ENCODE measurements at places on chromosomes 1 and 21. TPM values are rescaled to one million over a fixed set of nuclear protein-coding genes. Genes with fewer than 3 reads are reported as not detected.

- DNase-seq = no peak
These were observed 11.9 kb downstream of the TSPAN2 start for GRCh38 chr1:115077286-115077983.

- DNase-seq = no peak
These were observed 16.1 kb upstream of the PTPN14 start for GRCh38 chr1:214567481-214567980.

- DNase-seq = no peak
These were observed 154.5 kb downstream of the PEX14 start for GRCh38 chr1:10629091-10629815.

DNA sequence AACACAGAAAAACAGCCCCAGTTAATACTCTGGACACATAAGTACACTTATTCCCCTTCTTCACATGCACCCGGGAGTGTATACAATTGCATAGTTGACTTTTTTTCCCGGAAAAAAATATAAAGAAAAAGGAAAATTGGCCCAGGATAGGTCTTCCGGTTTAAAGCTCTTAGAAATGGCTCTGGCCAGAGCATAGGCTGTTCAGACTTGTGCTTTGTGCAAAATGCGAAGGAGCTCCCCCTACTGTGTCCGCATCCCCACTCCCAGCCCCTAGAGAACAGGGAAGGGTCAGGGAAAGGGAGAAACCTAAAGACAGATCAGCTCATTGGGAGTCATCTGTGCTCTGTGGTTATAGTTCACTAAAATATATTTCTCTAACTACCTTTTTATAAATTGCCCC lies 5.5 kb upstream of the MTMR11 start:
- no peak for DNase-seq

GRCh38 chr1:170075186-170075585 lies 691 bp upstream of the KIFAP3 start:
- no peak for DNase-seq

DNA sequence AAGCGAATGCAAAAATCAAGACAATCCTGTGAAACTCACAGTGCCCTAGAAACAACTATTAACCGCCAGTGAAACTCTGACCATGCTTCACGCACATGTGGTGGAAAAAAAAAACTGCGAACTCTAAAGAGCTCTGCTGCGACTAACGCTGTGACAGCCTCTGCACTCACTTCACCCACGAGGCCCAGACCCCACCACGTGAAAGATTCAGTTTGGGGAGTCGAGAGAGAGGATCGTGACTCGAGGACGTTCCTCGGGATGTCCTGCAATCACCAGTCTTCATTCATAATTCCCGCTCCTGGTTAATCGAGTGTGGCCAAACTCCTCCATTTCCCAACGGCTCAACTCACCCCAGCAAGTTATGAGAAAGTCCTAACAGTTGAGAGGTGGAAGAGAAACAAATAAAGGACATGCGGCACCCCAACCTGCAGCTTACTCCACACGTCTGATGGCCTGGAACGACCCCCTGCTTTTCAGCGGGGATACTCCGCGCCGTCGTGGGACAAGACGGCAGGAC lies 1.1 kb downstream of the SERBP1 start:
- DNase-seq = no peak

DNA sequence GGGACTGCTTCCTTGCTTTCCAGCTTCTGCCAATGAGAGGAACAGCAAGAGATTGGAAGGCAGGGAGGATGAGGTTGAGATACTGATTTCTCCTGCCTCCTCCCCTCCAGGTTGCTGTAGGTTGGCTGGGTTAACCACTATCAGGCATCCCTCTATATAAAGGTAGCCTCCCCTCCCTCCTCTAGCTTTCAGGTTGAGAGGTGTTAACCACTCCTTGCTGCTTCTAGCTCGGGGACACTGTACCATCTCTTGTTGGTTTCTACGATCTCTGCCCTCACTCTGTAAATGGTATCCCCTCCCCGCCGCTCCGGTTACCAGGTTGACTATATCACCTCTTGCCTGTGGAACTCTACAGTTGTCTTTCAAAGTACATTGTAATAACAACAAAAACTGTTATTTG lies 16.7 kb downstream of the LPAR3 start:
- no peak for DNase-seq

GRCh38 chr1:183498342-183498991 lies 26.2 kb downstream of the SMG7 start:
- DNase-seq = no peak

LENEP gene
- total RNA-seq = 2.7 TPM

CFAP74 gene
- 0.47 TPM for total RNA-seq

UBL4B gene
- total RNA-seq = not detected

A3GALT2 gene
- total RNA-seq = not detected

AMY1C gene
- total RNA-seq = not detected

ADGRB2 gene
- total RNA-seq = 75.0 TPM

DMRTA2 gene
- total RNA-seq = 5.8 TPM
